ENCODE measurements at places on chromosomes 4 and X.

GRCh38 chrX:23937100-23937499, 29.3 kb downstream of the CXorf58 start:
- no peak for DNase-seq

DNA sequence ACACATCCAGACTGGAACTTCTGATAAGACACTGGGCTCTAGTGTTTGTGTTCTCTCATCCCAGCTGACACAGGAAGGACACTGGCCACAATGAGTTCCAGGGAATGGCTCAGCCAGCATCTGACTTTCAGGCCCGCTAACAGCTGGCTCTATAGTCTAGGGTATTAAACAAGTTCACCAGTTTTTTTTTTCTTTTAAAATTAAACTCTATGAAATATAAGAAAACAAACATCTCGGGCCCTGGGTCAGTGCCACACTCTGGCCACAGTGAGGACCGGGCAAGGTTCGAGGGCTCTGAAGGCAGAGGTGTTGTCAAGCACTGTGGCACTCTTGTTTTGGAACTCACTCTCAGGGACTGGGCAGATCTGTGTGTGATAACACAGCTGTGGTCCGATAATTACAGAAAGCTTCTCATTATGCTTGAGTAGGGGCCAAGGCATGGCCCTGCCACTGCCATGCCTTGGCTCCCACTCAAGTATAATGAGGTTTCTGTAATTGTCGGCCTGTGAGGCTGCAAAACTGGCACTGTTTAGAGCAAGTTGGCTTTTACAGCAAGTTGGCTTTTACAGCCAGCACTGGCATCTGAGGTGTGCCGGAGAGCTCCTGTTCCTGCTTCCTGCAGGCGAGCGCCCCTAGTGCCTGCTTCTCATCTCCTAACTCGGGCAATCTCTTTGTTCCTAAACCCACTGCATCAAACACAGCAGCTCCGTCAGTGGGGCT, 62.8 kb downstream of the PPP1R2C start:
- peak; percentile 52 for DNase-seq

DNA sequence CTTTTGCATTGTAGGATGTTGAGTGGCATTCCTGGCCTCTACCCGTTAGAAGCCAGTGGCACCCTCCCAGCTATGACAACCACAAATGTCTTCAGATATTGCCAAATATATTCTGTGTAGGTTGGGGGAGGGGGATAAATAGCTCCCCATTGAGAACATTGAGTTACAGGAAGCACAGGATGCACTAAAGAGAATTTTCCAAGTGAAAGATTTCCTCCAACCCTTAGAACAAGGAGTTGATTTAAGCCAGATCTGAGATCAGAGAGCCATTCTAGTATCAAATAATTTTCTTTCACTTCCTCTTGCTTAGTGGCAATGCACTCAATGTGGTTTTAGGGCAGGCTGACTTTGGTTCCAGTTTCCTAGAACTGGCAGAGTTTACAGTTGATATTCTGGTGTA, 436.6 kb downstream of the C4orf33 start:
- no peak for DNase-seq

DNA sequence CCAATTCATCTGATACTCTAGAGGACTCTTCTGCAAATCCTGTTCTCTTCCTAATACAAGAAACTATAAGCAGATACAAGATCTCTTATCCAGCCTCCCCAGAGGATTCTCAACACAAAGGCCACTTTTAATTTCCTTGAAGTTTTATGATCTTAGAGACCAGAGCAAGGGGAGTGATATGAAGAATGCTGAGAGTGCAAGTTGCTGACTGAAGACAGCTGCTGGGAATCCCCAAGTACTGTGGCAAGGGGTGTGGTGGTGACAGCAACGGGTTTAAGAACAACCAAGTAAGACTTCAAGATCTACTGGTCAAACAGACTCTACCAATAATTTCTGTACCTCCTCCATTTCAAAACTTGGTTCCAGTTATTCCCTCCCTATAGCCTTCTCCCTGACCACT, 7.0 kb downstream of the AMMECR1 start:
- DNase-seq = peak; percentile 43

DNA sequence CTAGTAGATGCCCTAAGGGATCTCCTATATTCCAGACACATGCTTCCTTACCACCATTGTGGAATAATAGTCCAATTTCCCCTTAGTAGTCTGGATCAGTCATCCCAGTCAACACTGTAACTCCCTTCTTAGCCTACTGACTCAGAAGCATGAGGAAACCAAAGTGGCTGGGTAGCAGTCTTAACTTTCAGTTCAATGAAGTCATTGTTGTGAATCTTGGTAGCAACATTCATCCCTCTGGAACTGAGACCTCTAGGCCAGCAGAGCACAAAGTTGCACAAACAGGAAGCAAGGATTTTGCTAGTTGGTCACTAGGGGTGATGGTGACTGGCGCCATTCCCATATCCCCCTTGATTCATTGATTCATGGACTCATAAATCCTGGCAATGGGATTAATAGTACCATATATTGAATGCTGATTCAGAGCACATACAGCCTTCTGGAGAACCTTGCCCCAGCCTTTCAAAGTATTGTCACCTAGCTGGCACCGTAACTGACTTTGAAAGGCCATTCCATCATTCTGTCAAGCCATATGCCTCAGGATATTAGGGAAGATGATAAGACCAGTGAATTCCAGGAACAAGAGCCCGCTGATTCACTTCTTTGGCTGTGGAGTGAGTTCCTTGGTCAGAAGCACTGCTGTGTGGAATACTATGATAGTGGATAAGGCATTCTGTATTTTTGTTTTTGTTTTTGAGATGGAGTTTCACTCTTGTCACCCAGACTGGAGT, 19.7 kb upstream of the GPAT3 start:
- no peak for DNase-seq

Measured in stimulated activated CD4-positive, alpha-beta T cell treated with anti-CD3 and anti-CD28 coated beads, Interleukin-15, amount 100 ng/mL, for 24 hours (primary cell).